ENCODE measurements at places on chromosomes 13 and 19. TPM values are rescaled to one million over a fixed set of nuclear protein-coding genes. Genes with fewer than 3 reads are reported as not detected.

DNA sequence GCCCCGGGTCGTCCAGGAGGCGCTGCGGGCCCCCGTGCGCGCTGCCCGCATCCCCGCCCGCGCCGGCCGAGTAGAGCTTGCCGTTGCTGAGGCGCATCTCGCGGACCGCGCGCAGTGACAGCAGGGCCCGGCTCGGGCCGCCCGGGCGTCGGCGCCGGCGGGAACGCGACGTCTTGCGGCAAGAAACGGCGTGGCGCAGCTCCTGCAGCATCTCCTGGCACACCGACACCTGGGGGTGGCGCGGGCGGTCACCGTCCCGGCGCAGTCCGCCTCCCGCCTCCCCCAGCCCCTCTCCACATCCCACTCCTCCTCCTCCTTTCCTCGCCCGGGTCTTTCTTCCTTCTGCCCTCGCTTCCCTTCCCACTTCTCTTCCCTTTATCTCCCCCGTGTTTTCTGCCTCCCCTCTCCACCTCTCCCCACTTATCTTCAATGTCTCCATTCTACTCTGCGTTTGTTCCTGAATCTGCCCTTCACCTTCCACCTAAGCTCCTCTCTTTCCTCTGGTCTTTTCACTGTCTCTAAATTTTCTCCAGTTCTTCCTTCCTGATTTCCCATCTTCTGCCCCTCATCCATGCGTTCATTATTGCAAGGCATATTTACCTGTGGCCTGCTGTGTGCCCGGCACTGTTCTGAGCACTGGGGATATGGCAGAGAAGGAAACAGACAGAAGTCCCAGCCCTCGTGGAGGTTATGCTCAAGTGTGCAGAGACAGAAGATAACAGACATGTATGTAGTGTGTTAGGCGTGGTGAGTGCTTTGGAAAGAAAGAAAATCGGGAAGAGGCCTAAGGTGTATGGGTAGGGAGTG, 5.2 kb upstream of the ATP1A3 start:
- no peak for DNase-seq
- no peaks in the 10 kb centered on the region for H3K36me3 ChIP-seq
- no peak overlapping the region for H3K27ac ChIP-seq
- peaks cover 4% of the 10 kb centered on the region for H3K4me1 ChIP-seq

GRCh38 chr13:44906230-44906629, 83.0 kb downstream of the NUFIP1 start:
- H3K4me1 ChIP-seq, result peaks cover 24% of the 10 kb centered on the region
- DNase-seq, result no peak
- no peaks in the 10 kb centered on the region for H3K27me3 ChIP-seq

The IL12RB1 gene
- not detected for total RNA-seq

GRCh38 chr19:2291185-2291751, 9.3 kb upstream of the PEAK3 start:
- no peak overlapping the region for H3K4me3 ChIP-seq
- peak; percentile 62 for DNase-seq
- H3K36me3 ChIP-seq, result no peaks in the 10 kb centered on the region
- H3K27me3 ChIP-seq, result peaks cover 73% of the 10 kb centered on the region
- no peak overlapping the region for H3K27ac ChIP-seq
- peaks cover 3% of the 10 kb centered on the region for H3K4me1 ChIP-seq

DNA sequence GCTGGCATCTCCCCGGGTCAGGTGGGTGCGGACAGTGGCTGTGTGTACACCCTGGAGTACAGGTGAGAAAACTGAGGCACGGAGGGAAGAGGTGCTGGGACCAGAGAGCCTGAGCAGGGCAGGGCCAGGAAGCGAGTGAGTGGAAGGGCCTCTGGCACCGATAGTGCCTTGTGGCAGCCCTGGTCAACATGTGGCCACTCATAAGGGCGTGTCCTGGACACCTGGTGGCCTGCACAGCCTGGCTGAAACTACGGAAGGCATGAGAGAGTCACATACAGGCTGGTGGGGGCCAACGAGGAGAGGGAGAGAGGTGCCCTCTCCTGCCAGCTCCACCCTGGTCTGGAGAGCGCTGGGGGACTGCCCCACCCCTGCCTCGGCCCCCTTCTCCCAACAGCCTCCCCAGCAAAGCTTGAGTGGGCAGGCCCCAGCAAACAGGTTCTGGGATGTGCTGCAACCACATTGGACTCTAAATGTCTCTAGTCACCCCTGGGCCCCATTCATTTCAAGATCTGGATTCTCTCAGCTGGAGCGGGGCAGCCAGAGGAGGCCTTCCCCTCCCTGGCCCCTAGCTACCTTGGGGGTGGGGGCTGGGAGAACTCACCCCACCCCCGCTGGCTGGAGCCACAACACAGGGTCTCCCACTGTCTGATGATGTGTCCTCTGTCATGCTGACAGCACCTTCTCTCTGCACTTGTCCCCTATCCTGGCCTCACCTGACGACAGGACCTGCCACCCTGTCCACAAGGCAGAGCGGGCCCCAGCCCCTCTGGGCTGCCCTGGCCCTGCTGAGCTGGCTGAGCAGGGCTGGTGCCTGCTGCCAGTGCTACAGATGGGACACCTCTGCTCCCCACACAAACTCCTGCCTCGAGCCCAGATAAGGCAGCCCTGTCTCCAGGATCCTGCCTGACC, 5.8 kb downstream of the CBARP start:
- no peak overlapping the region for H3K27ac ChIP-seq
- no peak for DNase-seq
- peaks cover 7% of the 10 kb centered on the region for H3K36me3 ChIP-seq
- no peaks in the 10 kb centered on the region for H3K27me3 ChIP-seq

GRCh38 chr13:24071423-24072075, 89.0 kb upstream of the SPATA13 start:
- no peak overlapping the region for H3K4me3 ChIP-seq
- DNase-seq, result no peak
- peaks cover 29% of the 10 kb centered on the region for H3K4me1 ChIP-seq
- H3K27ac ChIP-seq, result no peak overlapping the region
- H3K27me3 ChIP-seq, result peaks cover 3% of the 10 kb centered on the region

The NLRP9 gene
- total RNA-seq, result not detected

GRCh38 chr19:12953799-12954611, 3.0 kb downstream of the GADD45GIP1 start:
- DNase-seq, result no peak
- H3K4me3 ChIP-seq, result peak overlapping the region; percentile 34
- H3K27ac ChIP-seq, result no peak overlapping the region
- peaks cover 8% of the 10 kb centered on the region for H3K4me1 ChIP-seq
- no peaks in the 10 kb centered on the region for H3K27me3 ChIP-seq

The KRTDAP gene
- 1.6 TPM for total RNA-seq

DNA sequence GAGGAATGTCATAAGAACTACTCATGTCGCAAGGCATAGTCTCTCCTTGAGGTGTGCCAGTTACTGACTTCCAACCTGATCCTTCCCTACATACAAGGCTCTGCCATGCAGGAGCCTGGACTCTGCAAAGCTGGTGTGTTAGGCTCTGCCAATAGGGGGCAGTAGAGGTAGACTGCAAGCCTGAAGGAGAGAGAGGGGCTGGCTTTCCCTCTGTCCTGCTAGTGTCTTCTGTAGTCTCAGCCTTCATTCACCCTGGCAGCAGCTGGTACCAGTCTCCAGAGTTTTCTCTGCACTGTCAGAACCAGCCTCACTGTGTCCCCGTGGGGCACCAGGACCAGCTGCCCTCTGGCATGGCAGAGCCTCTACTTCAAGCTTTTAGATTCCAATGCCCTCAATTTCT, 14.5 kb downstream of the SHISA2 start:
- DNase-seq, result no peak
- H3K4me1 ChIP-seq, result no peaks in the 10 kb centered on the region
- no peak overlapping the region for H3K4me3 ChIP-seq
- peaks cover 9% of the 10 kb centered on the region for H3K27me3 ChIP-seq

DNA sequence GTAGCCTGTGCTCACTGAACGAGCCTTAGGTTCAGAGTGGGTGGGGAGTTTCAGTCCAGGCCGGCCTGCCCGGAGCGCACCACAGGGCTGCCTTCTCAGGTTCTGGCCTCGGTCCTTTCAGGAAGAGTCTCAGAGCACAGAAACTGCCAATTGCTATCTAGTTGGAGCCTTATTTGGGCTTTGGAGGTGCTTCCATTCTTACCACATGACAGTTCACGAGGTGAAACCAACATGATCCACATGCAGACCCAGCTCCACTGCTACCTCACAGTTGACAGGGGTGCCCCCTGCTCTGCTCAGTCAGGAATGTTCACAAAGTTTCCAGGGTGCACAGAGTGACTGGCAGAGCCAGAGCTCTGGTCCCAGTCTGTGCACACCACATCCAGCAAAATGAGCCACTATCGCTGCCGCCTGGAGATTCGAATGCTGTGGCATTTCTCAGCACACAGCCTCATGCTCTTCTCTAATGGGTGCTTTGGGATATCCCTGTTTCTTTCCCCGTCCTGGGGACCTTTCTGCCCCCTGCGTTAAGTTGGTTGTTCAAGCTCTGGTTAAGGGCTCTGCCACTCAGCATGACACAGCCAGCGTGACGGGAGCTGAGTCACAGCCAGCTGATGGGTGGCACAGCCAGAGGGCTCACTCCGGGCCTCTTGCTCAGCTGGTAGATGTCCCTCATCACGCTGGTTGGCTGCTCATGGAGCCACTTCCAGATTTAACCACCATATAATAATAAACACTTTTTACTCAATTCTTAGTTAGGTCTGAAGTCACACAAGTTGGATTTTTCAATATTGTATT, 7.5 kb upstream of the SACS start:
- H3K4me3 ChIP-seq, result no peak overlapping the region
- DNase-seq, result no peak

DNA sequence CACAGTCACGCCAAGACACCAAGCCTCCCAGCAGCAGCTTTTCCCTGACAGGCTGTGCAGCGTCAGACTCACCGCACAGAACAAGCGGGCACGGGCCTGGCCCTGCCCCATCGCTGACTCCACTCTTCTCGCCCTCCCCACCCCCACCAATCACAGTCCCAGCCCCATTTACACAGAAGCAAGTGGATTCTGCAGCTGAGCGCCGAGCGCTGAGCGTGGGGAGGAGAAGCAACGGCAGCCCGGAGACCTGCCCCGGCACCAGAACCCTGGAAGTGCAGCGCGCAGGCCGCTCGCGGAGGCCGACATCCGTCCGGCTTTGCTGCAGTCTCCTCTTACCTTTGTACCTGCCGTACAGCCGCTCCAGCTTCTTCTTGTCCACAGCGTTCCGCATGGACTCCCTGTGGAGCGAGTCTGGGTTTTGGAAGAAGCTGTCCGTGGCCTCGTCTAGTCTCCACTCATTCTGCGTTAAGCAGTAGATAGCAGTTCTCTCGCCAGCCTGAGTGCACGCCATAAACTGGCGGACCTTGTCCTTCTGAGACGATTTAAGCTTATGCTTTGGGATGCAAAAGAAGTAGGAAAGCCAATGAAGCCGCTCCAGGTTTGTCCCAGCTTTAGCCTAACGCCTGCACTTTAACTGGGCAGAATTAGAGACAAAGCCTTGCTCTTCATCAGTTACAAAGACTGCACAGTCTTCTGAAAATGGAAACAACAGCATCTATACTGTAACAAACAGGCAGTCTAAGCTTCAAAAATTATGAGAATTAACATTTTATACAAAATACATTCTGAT, 6.8 kb downstream of the DCUN1D2 start:
- peak overlapping the region; percentile 76 for H3K27ac ChIP-seq
- peaks cover 7% of the 10 kb centered on the region for H3K36me3 ChIP-seq
- no peaks in the 10 kb centered on the region for H3K27me3 ChIP-seq

The OR7A5 gene
- total RNA-seq, result not detected

GRCh38 chr13:91362908-91363307, 15.4 kb downstream of the MIR17HG start:
- no peak for DNase-seq
- no peaks in the 10 kb centered on the region for H3K27me3 ChIP-seq
- peaks cover 30% of the 10 kb centered on the region for H3K4me1 ChIP-seq

The TEX101 gene
- total RNA-seq, result not detected

The ZNF497 gene
- total RNA-seq, result 11.7 TPM

DNA sequence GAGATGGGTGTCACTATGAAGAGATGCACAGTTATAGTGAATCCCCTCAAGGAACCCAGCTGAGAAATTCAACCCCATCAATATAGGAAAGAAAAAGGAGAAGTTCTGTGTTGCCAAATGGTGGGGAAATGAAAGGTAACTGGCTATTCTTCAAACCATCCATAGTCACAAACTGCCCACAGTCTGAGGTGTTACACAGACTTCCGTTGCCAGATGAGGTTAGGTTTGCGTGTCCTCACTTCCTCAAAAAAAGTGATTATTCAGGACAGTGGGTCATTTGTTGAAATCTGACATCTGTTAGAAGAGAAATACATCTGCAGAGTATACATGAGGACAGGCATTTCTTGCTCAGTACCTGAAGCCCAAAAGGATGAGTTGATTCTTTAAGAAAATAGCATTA, 9.0 kb downstream of the SIGLEC5 start:
- DNase-seq, result no peak
- H3K36me3 ChIP-seq, result no peaks in the 10 kb centered on the region
- H3K27ac ChIP-seq, result no peak overlapping the region
- peaks cover 12% of the 10 kb centered on the region for H3K27me3 ChIP-seq
- H3K4me3 ChIP-seq, result no peak overlapping the region

The MBD3L3 gene
- total RNA-seq, result not detected

DNA sequence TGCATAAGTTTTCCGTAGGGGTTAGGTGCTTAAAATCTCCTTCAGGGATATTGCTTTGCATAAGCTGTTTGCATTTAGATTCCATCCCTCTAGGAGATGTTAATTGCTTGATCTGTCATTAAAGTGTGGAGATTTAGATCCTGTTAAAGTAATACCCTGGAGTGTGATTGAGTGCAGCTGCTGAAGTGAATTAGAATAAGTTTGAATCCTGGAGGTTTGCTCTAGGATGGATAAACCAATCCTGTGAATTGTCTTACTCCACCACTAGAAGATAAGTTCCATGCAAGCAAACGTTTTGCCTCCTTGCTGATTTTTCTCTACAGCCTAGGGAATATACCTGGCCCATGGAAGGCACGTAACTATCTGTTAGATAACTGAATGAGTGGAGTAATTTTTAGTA, 1487.2 kb upstream of the PRR20A start:
- no peak for DNase-seq
- H3K36me3 ChIP-seq, result no peaks in the 10 kb centered on the region
- H3K27me3 ChIP-seq, result peaks cover 20% of the 10 kb centered on the region
- peaks cover 6% of the 10 kb centered on the region for H3K4me1 ChIP-seq

The CPT1C gene
- total RNA-seq, result 53.1 TPM

The EIF3K gene
- 203 TPM for total RNA-seq

- H3K27me3 ChIP-seq, result peaks cover 14% of the 10 kb centered on the region
- no peaks in the 10 kb centered on the region for H3K36me3 ChIP-seq
- no peak overlapping the region for H3K27ac ChIP-seq
- DNase-seq, result no peak
Measured at GRCh38 chr13:113918981-113919701, 54.7 kb downstream of the C13orf46 start.

GRCh38 chr13:64429691-64430090, 2800.4 kb downstream of the PCDH9 start:
- no peaks in the 10 kb centered on the region for H3K27me3 ChIP-seq
- no peak overlapping the region for H3K4me3 ChIP-seq
- H3K36me3 ChIP-seq, result no peaks in the 10 kb centered on the region
